CD14-positive monocyte (primary cell): ENCODE measurements at places on chromosomes 5 and 9.

DNA sequence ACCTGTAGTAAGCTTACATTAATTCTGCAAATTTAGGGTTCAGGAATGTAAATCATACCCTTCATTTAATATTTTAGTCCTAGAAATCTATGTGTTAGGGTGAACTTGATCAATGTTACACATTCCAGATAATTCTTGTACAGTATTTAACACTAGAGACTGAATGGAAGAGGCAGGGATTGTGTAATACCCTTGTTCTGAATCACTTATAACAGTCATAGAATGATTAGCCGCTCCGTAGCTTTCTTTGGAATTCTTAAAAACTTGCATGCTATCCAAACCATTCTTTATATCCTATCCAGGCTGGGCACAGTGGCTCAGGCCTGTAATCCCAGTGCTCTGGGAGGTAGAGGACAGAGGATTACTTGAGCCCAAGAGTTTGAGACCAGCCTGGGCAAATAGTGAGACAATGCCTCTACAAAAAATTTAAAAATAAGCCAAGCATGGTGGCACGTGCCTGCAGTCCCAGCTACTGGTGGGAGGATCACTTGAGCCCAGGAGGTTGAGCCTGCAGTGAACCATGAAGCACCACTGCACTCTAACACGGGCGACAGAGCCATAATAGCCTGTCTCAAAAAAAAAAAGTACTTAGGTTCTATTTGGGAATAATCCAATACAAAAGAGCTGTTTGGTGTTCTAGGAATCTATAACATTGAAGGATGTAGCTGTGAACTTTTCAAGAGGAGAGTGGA, 8.3 kb downstream of the ZNF483 start:
- DNase-seq = no peak

DNA sequence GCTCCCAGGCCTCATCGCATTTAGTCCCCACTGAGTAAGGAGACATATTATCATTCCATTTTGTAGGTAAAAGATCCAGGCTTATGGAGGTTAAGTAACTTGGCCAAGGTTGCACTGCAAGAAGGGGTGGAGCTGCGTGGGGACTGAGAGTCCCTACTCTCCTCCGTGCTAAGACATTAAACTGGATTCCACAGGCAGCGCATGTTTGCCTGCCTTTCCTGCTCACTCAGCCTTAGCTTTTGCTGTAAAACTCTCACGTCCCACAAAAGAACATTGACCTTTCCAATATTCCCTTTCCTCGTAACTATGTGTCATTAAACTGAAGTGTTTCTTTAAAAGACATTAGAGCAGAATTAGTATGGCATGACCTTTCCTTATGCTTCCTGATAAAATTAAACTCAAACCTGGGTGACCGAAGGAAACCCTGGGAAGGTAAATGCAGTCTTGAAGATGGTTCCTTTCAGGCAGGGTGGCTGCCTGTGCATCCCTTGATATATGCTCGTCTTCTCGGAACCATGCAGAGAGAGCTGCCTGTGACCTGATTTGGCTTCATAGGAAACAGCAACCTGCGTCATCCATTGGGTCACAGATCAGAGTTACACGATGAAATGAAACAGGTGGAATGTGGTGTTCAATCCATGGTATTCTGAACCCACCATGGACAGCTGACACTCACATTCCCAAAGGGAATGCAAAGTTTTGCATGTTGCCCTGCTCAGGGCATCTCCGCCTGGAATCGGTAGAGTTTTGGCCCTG, 85.9 kb downstream of the TMEM252 start:
- no peak for DNase-seq

GRCh38 chr9:130636648-130637020, 27.8 kb upstream of the PRDM12 start:
- DNase-seq = no peak

DNA sequence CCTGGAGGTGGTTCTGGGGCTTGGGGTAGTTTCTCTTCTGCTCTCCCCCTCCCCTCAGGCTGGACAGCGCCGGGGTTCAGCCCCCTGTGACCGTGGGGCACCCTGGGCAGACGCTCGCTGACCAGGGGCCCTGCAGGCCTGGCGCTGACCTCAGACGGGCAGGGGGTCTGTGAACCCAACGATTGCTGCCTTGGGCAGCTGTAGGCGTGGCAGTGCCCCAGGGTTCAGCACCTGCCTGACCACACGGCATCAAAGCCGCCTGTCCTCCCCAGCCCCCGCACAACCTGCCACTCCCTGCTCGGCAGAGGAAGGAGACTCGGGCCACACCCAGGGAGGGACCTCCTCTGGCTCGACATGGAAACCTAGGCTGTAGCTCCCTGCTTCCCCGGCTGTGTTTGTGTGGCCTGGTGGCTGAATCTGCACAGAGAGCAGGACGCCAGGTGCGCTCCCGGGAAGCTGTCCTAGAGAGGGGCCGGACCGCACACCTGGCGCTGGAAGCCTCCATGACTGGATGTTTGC, 12.2 kb downstream of the LCN12 start:
- DNase-seq = no peak

DNA sequence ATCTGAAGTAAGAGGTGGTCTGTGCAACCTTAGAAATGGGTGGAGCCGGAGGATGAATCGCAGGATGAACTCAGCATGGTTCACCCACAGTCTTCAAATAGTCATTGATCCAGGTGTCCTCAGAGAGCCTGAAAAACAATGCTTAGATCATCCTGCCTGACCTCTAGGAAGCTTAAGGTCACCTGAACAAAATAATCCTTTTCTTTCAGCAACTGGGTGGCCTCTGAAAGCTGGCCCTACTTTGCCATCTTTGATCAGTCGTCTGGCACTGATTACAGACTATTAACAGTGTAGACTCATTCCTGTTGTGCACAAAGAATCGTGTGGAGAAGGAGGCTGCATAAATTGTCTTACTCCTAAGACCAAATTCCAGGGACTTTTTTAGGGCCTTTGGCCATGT, 50.7 kb downstream of the PIP5K1B start:
- DNase-seq = no peak

DNA sequence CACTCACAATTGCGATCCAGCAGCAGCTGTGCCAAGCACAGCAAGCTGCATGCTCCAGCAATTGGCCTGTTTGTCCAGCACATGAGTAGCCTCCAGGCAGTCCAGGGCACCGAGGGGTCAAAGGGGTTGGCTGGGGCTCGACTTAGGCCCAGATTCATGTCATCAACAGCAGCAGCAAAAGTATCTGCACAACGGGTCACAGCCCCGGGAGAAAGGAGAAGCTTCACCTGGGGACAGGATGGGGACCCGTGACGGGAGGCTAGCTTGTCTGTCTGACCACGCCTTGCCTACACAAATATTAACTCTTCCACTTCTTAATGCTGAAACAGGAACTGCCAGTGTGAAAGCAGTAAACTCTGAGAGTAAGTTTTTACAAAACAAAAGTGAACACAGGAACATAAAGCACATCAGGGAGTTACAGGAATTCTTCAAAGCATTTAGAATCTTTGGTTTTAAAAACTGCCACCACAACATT, 191.2 kb downstream of the PIK3R1 start:
- DNase-seq = peak; percentile 37

- peak; percentile 49 for DNase-seq
Observed at GRCh38 chr5:132526290-132526973, 16.9 kb downstream of the IL5 start.

- DNase-seq = no peak
Observed at GRCh38 chr5:22531986-22532385, 321.2 kb downstream of the CDH12 start.
